ENCODE measurements at places on chromosomes 11 and 22.

DNA sequence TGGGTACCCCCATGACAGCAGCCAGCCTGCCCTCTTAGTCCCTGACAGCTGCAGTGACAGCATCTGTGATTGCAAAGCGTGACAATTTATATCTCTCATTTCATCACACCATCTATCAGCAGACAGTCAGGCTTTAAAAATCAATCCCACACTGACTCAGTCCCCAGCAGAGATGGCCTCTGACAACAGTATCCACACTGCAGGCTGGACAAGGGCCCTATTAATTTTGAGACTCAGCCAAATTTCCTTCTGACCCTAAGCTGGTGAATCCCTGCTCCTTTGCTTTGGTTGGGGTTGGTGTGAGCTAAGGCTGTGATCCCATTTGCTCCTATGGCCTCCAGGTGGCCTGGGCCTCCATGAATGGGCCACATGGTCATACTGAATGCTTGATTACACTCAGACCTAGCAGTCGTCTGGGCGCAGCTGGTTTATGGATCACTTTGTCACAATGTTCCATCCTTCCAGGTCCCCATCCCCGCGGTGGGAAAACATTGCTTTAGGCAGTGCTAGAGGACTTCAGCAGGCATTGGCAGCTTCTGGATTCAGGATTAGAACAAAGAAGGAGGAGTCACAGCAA lies 68.2 kb upstream of the B3GAT1 start:
- no peak for DNase-seq

DNA sequence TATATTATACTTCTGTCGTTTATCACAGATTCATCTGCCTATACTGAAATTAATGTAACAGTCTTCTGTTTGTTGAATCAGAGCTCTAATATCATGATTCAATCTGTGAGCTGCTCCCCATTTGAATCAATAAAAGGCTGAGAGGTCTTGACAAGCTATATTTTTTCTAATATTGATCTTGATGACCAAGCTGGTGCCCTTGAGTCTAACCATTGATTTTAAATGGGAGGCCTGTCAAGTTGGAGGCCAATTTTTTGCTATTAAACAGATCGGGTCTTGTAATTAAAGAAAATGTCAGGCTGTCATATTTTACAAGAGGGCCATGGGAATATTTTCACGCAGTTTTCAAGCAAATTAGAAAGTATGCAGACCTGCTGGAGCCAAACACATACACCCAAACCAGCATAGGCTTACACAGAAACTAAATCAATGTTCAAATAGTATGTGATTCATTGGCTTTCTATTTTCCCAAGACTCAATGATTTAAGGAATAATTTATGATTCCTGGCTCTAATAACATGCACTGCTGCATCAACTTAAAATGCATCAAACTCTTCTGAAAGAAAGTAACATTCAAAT lies 286.9 kb downstream of the CNTN5 start:
- DNase-seq: no peak

GRCh38 chr22:19139974-19140373 lies 4.5 kb downstream of the ESS2 start:
- DNase-seq: peak; percentile 13

- DNase-seq: no peak
Measured at GRCh38 chr11:111330234-111330893, 32.0 kb downstream of the POU2AF3 start.

GRCh38 chr11:124798991-124799347 lies 1.2 kb downstream of the MSANTD2 start:
- DNase-seq: no peak

DNA sequence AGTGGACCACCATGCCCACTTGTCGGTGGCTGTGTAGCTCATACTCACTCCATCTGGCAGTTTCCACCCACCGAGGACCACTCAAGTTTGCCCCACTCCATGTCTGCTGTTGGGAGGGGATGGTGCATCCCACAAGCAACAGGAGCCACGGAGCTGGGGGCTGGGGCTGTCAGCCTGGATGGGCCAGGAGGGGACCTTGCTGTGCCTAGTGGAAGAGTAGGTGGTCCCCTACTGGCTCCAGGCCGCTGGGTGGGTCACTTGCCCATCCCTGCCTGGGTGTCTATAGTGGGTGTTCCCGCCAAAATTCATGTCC lies 57.0 kb downstream of the SMIM38 start:
- no peak for DNase-seq

GRCh38 chr11:69445131-69445470 lies 36.4 kb upstream of the LINC01488 start:
- DNase-seq: no peak

- no peak for DNase-seq
Measured at GRCh38 chr11:34449013-34449412, 10.3 kb downstream of the CAT start.

DNA sequence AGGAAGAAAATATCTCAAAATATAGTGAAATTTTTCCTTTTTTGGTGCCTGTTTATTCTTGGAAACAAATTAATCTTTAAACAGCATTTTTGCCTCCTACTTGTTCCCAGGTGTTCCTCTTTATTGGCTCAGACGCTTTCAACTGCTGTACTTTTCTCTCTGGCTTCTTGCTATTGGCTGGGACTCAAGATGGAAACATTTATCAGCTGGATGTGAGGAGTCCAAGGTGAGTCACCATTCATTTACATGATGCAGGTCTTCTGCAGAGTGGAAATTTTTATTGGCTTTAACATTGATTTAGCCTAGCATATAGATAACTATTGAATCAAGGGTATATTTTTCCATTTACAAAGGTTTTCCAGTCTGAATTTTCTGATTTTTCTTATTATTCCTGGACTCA lies 34.4 kb upstream of the DNAJB13 start:
- DNase-seq: no peak

- DNase-seq: no peak
Measured at GRCh38 chr11:116911976-116912734, 74.7 kb upstream of the APOA1 start.

GRCh38 chr11:92596596-92597317 lies 372.1 kb downstream of the FAT3 start:
- no peak for DNase-seq

GRCh38 chr11:123920943-123921342 lies 18.5 kb upstream of the OR4D5 start:
- no peak for DNase-seq

DNA sequence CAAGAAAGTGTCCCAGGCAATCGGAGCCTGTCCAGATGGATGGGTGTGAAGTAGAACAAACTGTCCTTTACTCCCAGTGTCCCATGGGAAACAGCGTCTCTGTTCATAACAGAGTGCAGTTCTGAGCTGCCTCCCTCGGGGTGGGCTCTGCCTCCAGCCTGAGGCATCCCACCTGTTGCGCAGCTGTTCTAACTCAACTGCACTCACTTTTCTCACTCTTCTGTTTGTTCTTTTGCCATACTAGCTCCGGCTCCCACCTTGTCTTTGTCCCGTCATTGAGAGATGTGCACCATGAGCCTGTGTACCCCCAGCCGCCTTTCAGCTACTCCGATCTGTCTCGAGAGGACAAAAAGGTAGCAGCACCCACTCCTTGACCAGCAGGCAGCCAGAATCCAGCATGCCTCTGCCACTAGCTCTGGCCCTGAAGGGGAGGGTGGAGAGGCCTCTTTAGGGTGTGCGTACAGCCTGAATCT lies 20.7 kb upstream of the CDC42EP2 start:
- DNase-seq: no peak

DNA sequence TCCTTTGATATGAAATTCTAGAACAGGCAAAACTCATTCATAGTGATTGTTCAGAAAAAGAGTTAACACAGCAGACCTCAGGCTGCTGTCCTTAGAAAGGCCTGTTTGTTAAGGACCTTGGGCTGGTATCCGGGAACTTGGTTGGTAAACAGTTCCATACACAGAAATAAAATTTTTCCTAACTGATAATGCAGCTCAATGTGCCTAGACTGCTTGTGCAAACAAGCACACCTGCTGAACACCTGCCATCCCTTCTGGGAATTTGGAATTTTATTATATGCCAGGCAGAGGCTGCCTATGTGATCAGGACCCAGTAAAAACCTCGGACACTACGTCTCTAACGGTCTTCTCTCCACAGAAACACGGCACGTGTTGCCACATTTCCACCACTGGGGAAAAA lies 11.5 kb downstream of the THAP12 start:
- no peak for DNase-seq

DNA sequence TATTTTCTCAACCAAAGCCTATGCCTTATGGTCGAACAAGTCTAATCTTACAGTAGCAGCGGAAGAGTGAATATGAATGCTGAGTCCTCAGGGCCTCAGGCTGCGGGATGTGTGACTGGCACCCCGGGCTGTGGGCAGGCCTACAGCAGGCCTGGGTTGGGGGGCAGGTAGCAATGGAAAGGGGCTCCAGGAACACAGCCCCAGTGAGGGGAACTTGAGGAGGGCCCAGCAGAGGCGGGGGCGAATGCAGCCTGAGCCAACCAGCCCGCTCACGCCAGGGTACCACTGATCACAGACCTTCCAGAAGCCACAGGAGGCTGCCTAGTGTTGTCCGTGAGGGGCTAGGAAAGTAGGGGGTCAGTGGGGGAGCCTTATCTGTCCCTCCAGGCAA lies 11.3 kb upstream of the CD5 start:
- no peak for DNase-seq

- DNase-seq: no peak
Measured at GRCh38 chr11:47592251-47592650, 2.0 kb downstream of the C1QTNF4 start.
